Effector CD4-positive, alpha-beta T cell (primary cell): ENCODE measurements at places on chromosomes 2 and 18.

- DNase-seq: no peak
These were observed 3.4 kb upstream of the PDCD1 start for GRCh38 chr2:241862093-241862492.

DNA sequence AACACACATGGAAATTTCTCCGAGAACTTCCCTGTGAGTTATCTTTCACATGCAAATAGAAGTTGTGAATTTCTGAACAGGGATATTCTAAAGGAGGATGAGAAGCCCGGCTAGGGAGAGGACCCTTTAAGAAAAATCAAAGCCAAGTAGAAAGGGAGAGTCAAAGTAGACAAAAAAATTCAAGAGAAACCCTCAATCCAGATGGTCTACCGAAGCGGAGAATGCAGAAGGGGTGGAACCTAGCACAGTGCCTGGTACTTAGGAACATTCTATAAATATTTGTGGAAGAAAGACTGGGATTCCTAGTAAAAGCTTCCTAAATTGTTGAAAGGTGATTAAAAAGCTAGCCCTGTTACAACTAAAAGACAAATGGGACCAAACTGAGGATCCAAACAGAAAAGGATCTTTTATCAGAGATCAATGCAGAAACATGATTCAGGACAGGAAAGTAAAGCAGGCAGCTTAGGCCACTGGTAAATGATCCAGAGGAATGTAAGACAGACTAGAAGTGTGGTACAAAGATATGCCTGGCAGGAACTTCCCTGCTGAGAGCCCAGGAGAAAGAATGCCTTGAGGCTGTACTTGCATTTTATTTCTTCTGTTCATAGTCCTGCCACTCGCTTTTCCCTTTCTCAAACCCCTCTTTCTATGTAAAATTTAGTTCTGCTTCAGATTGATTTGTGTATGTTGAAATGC, 19.5 kb upstream of the GLS start:
- DNase-seq: no peak

GRCh38 chr2:233862261-233862768, 5.9 kb downstream of the MSL3B start:
- DNase-seq: no peak

DNA sequence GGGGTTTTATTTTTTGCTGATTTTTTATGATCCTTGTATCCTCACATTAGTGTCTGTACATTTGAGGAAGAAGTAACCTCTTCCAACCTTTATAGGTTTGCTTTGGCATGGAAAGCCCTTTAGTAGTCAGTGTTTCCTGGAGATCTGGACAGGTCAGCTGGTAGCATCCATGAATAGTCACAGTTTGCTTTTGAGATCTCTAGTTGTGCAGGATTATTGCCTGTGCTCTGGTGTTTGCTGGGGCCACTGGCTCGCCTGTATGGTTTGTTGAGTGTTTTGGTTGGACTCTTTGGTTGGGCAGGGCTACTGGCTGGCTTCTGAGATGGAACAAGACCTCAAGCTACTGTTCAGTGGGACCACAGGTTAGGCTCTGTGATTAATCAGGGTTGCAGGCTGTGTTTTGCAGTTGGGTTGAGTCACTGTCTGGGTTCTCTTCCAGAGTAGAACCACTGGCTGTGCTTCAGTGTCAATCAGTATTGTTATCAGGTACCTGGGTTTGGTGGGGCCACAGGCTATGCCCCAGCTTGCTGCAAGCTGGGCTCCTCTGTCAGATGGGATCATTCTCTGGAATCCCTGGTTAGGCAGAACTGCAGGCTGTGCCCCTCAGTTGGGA, 20.0 kb downstream of the SP140L start:
- no peak for DNase-seq

DNA sequence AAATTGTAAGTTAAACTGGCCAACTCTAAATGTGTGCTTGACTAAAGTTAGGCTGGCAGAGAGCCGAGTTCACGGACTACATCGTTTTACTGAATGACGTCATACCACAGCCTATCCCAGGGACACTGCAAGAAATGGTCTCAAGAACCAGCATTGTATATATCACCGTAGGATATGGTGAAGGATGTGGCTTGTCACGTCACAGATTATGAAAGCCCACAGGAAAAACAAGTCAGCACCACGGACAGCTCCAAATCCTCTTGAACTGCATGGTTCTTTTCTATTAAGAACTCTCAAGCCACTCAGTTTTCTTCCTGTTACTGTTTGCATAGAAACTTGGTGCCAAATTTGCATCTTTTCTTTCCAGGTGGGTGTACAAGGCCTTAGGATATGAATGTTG, 85.1 kb upstream of the ACAA2 start:
- peak; percentile 46 for DNase-seq

DNA sequence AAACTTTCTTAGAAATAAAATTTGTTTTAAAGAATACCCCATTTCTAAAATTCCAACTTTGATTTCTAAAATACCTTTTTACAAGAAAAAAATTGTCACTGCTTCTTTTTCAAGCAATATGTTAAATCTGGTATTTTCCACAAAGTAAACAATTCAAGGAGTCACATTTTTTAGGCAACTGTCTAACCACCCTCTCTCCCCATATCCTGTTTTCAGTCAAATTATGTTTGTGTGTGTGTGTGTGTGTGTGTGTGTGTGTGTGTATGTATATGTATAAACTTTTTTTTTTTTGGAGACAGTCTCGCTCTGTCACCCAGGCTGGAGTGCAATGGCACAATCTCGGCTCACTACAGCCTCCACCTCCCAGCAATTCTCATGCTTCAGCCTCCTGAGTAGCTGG, 59.3 kb downstream of the ADNP2 start:
- no peak for DNase-seq

GRCh38 chr2:10716581-10716980, 4.8 kb upstream of the ATP6V1C2 start:
- no peak for DNase-seq

- DNase-seq: no peak
These were observed 244.1 kb upstream of the FOSL2 start for GRCh38 chr2:28148566-28148965.

DNA sequence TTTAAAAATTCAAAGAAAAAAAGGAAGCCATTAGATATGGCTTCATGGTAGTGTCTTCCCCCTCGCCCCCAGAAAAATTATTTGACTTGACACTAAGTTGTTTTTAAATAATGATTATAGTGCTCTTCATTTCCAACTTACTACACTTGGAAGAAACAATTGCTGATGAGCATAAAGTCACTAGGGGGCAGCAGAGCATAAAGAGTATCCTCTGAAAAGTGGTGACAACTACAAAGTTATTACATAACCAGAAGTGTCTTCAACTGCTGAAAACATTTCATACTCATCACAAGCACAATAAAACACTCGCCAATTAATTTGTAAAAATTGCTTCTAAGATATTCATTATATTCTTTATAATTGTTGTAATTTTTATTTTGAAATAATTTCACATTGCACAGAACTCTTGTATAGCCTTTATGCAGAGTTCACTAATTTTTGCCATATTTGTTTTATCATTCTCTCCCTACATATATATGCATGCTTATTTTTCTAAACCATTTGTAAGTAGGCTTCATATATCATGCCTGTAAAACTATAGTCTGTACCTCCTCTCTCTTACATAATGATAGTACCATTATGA, 54.9 kb downstream of the EXOC6B start:
- peak; percentile 58 for DNase-seq

DNA sequence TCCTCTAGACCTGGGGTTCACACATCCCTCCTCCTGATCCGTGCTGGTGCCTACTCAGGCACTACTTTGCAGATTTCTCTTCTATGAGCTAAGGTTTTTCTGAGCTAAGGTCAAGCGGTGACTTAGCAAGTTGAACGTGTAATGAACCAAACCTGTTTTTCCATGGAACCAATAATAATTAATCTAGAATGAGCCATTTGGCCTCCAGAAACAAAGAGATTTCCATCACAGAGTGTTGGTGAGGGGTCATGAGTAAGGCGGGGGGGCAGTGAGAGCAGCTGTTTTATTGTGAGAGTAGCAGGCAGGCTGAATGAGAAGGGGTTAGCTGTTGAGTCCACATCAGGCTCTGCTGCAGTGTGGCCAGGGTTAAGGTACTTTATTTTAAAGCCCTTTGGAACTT, 112.0 kb upstream of the FOSL2 start:
- no peak for DNase-seq

- DNase-seq: no peak
These were observed 91.1 kb upstream of the SKOR2 start for GRCh38 chr18:47342566-47342965.

- DNase-seq: no peak
These were observed 116.9 kb upstream of the TEX51 start for GRCh38 chr2:126781806-126782205.

DNA sequence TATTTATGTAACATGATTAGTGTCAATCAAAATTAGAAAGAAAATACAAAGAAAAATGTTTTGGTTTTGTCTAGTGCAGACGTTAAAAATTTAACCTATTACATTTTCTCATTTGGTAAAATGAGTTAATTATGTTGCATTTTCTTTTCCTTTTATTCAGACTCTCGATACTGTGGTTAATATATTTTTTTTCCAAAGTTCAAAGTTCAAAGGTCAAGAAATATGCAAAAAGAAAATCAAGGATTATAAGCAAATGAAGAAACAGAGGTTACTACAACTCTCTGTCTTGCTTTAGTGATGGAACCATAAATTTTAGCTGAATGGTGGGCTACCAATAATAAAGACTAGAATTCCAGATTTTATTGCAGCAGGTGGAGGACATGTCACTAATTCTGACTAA, 133.3 kb upstream of the TFPI start:
- DNase-seq: no peak

DNA sequence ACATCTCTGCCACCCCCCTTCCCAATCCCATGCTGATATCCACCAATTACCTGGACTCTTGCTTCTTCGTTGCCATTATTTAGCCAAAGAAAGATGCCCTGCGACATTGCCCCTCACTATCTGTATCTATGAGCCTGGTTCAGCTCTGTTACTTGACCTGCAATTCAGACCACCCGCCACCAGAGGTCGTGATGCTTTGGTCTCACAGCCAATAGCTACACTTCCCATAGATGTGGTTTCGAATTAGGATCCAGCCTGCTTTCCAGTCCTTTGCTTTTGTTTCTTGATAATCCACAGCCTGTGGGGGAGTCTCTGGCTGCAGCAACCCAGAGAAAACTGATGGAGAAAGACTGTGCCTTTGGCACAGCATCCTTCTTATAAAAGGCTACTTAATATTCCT, 239.4 kb downstream of the KLHL29 start:
- no peak for DNase-seq

DNA sequence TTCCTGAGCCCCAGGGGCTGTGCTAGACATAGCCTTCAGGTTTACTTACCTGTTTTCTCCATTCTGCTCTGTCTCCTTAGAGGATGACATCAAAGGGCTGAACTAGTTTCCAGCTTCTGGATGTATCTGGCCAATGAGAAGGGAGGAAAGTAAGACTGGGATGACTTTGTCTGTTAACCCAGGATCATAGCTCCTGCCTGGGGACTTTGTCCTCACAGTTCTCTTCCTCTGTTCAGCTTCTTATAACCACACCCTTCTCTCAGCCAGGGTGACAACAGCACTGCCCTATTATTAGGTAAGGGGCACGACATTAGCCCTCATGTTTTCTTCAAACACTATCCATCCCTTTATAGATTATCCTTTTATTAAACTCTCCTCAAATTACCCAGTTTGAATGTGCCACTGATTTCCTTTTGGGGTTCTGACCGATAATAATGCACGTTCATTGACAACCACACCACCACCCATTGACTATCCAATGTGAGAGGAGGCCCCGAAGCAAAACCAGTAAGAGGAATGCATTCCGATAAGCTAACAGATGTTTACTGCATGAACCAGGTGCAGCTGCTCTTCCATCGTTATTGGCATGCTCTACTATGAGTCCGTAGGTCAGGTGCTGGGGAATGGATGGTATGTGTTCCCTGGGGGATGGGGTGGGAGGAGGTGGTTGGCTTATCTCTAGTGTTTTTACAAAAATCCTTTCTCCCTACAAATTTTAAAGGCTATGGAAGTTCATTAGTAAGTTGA, 23.5 kb downstream of the TSN start:
- DNase-seq: no peak

DNA sequence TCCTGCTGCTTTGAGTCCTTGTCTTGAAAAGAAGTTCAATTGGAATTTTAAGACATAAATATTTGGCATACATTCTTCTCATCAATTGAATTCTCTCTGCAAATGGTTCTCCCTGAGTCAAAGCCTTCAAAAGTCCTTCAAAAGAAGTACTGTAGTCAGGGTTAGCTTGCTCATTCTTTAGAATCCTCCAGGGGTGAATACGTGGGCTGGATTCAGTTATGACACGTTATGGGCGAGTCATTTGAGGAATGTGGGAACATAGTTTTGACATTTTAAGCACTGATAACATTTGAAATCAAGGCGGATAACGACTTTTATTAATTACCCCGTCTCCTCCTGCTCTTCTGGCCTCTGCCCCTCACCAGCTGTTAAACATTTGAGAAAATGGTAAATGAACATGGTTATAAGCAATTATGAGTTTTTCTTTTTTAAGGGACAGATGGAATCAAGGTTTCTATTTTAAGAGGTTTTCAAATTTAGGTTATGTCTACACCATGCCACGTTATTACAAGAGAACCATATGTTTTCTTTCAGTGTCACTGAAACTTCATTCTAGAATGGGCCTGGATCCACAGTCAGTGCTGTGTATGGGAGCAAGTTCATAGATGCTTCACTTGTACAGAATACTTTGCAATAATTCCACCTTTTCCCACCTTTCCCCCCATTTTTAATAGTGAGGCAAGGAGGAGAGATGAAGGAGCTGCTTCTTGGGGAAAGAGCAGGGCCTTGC, 273.1 kb downstream of the TSN start:
- no peak for DNase-seq

- no peak for DNase-seq
These were observed 245.0 kb downstream of the PTGR3 start for GRCh38 chr18:74963820-74964446.

- no peak for DNase-seq
These were observed 53.5 kb upstream of the NDUFV2 start for GRCh38 chr18:9048808-9049494.

- peak; percentile 95 for DNase-seq
These were observed at the start of gene ING5 for GRCh38 chr2:241701399-241702154. ING5 (plus strand) TSS chr2:241702039; CDS start chr2:241702066, 27 bp downstream.

- DNase-seq: no peak
These were observed 66.6 kb downstream of the PHLPP1 start for GRCh38 chr18:62781893-62782292.

DNA sequence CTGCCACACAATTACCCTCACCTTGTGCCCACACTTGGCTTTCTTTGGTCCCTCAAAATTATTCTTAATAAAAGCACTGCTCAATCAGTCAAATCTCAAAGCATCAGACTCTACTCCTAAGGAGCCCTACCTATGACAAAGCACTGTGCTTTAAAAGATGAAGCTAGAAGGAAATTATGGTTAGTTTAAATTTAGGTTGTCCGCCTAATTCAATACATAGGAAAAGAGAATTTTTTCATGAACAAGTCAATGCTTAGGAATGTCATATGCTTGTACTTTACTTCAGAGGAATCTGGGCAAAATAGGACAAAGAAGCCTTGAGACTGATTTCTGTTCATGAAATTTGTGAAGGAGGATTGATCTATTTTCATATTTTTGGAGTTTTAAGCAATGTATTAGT, 726.4 kb upstream of the CDH2 start:
- DNase-seq: no peak

DNA sequence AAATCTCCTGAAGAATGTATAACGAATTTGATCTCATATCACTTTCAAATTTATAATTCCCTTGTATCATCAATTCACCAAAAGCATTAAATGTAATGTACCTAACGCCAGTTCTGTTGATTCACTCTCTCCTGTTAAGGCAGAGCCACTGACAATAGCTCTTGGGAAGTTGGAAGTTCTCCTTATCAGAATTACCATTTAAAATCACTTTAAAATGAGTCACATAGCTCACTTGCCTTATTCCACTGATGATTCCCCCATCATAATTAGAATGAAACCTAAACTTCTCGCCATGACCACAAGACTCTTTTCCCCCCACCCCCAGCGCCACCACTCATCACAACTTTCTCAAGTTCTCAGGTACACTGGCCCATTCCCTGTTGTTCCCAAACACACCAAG, 117.1 kb downstream of the PID1 start:
- no peak for DNase-seq
